ENCODE measurements at places on chromosomes 3 and 15. TPM values are rescaled to one million over a fixed set of nuclear protein-coding genes. Genes with fewer than 3 reads are reported as not detected.
A peak's percentile ranks its signal among the peaks of the same experiment; 100 is the strongest.

ALDH1A2 gene
- total RNA-seq = 7.5 TPM

AVEN gene
- 21.2 TPM for total RNA-seq

DNA sequence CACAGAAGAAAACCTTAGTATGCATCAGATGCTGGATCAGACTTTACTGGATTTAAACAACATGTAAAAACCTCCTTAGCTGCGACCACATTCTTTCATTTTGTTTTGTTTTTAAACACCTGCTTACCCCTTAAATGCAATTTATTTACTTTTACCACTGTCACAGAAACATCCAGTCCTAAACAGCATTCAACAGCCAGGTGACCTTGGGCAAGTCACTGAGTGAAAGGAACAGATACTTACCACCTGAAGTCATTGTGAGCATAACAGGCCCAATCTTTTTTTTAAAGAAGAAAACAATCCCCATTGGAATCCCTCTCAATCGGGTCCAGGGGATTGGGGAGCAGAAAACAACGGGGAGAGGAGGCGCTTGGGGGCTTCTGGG is 390 bp downstream of the STARD5 start:
- no peak for DNase-seq

DNA sequence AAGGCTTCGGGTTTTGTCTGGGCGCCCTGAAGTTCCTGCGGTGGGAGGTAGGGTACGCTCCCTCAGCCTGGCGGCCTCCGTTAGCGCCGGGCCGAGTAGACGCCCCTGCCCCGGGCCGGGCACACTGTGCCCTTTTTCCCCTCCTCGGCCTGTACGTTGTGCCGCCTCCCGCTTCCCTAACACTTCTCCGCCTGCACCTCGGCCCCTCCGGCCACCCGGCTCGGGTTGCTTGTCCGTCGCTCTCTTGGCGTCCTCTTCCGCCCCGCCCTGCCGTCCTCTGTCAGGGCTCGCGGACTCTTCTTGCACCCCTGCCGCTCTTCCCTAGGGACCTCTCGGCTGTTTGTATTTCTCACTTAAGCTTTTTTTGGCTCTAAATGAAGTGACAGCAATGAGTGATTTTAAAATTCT is 384 bp downstream of the KNL1 start:
- no peak for DNase-seq

DNA sequence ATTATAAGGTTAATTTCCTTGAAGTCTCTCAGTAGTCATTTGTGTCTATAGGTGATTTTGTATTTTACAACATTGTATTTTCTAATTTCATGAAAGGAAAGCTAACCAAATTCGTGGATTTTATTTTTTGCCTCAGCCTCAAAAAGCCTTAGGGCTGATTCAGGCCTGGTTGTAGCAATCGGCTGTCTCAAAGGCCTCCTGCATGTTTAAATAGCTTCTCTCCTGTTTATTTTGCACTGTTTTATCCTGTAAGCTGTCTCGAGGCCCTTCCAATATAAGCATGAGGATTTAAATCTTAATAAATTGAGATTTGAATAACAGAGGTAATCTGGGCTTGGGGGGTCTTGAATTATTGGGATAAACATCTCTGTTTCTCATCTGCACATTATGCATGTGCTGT is 51.7 kb upstream of the ICE2 start:
- DNase-seq = no peak

GRCh38 chr3:116770815-116771450 is 61.4 kb downstream of the TUSC7 start:
- no peak for DNase-seq

GRCh38 chr3:116166121-116166520 is 279.2 kb downstream of the LSAMP start:
- DNase-seq = no peak

DNA sequence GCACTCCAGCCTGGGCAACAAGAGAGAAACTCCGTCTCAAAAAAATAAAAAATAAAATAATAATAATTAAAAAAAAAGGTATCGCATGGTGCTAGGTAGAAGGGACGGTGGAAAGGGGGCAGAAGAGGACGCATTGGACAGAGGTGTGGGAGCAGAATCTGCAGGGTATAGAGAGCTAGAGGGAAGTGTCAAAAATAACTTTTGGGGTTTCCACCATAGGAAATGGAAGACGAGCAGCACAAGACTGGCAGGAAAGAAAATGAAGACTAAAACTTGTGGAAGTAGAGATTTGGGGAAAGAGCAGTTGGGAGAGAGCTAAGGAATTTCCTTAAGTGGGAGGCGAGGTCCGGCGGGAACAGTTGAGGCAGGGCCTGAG is 585 bp upstream of the MKRN2 start:
- DNase-seq = no peak

CACNA2D3 gene
- total RNA-seq = 0.48 TPM

DNA sequence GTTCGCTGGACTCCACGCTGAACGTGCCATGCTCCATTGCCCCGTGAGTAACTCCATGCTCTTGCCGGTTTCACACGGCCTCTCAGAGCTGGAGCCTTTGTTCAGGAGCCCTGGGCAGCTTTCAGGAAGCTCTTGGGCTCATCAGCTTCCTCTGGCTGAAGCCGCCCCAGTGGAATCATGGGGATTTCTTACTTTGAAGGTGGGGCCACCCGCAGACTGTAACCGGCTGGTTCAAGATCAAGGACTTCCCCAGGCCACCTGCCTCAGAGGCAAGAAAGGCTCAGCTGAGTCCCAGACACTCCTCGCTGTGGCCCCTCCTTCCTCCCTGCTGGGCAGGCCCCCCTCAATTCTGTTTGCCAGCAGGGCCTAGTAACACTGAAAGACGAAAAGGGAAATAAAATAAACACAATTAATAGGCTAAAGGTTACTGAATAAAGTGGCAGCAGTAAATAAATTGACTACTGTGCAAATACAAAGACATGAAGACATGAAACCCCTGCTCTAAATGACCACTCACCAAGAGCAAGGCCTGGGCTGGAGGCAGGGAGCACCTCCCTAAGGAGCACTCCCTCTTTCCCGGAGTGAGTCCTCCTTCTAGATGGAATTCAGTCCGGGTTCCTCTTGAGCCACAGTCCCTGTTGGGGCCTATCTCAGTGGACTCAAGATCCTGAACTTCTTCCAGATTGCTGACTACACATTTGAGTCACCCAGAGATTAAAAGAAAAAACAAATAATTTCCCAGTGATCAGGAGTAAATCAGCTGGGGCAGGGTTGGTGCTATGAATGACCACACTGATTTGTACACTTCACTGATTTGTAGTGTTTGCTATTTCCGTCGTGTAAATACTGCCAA is 51.0 kb downstream of the ZDHHC19 start:
- no peak for DNase-seq

GRCh38 chr15:29689287-29689986 is 132.8 kb downstream of the TJP1 start:
- peak; percentile 80 for DNase-seq

GRCh38 chr15:99409097-99409473 is 156.7 kb upstream of the MEF2A start:
- peak; percentile 80 for DNase-seq

PPP1R14D gene
- not detected for total RNA-seq

DNA sequence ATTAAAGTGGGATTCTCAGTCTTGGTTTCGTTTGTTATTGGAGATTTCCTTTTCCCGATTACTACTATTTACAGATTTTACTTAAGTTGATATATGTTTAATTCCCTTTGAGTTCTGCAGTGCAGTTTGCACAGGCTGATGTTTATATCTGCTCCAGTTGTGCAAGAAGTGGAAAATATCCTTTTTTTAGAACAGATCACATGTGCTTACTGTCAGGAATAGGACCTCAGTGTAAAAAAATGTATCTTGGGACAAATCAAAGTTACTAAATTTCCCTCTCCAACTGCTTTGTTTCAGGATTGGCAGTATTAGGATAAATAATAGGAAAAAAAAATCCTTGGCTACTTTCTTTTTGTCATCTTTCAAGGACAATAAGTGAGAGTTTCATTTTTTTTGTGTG is 6.9 kb downstream of the MITF start:
- no peak for DNase-seq

GRCh38 chr3:82461049-82461889 is 699.8 kb upstream of the GBE1 start:
- DNase-seq = no peak

DNA sequence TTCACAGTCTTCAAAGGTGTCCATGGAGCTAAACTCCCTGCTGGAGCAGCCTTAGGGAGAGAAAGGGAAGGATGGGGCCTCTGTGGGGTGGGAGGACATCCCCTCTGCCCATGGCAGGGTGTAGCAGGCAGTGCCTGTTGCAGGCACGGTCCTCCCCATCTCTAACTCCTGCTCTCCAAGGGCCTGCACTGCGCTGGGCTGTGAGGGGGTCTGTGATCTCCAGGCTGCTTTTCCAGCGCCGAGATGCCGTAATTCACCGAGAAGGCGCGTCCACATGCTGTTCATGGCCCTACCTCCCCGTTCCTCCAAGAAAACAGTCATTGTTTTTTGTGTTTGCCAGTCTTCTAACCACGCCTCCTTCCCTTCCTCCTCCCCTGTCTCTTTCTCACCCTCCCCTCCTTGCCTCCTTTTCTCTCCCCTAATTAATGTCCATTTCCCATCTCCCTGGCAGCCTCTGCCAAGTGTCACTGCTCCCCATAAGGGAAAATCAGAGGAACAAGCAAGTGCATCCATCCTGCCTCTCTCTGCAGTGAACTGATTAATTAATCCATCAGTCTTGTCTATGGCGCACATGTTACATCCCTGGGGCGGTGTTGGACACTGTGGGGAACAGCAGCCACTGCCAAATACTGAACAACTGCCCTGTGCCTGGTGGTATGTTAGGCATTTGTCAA is 17.7 kb upstream of the LAMP3 start:
- DNase-seq = no peak

DNA sequence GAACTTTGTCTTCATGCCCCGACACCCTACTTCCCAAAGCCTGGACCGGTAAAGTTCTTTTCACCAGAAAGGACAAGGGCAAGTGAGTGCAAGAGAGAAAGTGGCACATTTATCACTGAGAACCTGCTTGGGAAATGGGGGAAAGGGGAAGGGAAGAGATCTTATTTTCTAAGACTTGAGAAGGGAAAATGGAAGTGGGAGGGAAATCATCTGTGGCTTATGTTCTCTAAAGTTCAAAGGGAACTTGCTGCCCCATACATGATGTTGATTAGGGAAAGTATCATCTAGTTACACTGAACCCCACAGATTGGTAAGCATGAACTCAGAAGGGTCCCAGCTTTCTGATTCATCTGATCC is 199.5 kb upstream of the LPP start:
- no peak for DNase-seq

- no peak for DNase-seq
These were observed 27.6 kb downstream of the C2CD4A start for GRCh38 chr15:62094388-62094787.

GRCh38 chr3:194989241-194989640 is 281.7 kb downstream of the XXYLT1 start:
- no peak for DNase-seq
